ENCODE measurements at places on chromosomes 16 and 17. TPM values are rescaled to one million over a fixed set of nuclear protein-coding genes. Genes with fewer than 3 reads are reported as not detected.

The CD300LB gene
- total RNA-seq: not detected

The DHRS11 gene
- total RNA-seq: 18.0 TPM

The TRPV2 gene
- 0.30 TPM for total RNA-seq

The FOXC2 gene
- 4.6 TPM for total RNA-seq

The SMIM36 gene
- not detected for total RNA-seq

The KRT24 gene
- total RNA-seq: not detected

The MT3 gene
- total RNA-seq: not detected

The C16orf92 gene
- total RNA-seq: not detected

The TBX21 gene
- not detected for total RNA-seq

The C17orf107 gene
- total RNA-seq: 0.16 TPM

The C16orf54 gene
- not detected for total RNA-seq

The ALDOC gene
- total RNA-seq: 1.1 TPM

The PHKB gene
- 16.4 TPM for total RNA-seq

The TBC1D3 gene
- not detected for total RNA-seq
